ENCODE measurements at places on chromosomes 11 and 22.

DNA sequence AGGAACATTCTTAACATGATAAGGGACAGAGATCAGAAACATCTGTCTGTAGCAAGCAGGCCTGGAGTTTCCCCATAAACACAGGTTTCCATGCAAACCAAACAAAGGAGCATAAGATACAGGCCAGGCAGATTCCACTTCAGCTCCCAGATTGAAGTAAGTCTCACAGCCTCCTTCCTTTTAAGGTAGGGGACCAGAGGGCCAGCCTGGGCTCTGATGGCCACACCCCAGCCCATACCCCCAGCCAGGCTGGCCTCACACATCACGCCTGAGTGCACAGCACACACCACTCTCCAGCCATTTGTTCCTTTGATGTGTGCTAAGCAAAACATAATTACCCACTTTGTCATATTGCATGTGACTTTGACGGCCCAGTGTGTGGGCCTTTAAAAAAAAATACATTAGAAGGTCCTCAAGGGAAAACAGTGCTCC, 518.7 kb downstream of the NTM start:
- no peak for DNase-seq

DNA sequence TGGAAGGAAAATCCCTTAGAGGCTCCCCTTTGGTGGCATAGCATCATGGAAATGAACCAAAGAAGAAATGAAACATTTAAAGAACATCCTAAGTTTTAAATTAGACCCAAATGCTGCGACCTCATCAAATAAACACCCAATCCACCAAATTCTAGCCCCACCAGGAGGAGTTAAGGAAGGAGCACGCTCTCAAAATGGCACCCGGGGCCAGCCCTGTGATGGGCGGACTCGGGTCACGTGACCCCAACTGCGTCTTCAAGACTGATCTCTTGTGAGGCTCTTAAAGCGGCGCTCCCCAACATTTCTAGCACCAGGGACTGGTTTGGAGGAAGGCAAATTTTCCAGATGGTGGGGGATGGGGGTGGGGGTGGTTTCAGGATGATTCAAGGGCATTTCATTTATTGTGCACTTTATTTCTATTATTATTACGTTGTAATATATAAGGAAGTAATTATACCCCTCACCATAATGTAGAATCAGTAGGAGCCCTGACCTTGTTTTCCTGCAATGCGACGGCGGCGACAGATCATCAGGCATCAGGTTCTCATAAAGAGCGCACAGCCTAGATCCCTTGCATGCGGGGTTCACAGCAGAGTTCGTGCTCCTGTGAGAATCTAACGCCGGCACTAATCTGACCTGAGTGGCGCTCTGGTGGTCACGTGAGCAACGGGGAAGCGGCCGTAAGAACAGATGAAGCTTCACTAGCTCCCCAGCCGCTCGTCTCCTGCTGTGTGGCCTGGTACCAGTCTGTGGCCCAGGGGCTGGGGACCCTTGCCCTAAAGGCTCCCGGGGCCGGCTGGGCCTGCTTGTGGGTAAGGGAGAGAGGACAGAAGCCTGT, 90.6 kb upstream of the SLC22A12 start:
- peak; percentile 35 for DNase-seq

- DNase-seq, result no peak
These were observed 983 bp downstream of the NARS2 start for GRCh38 chr11:78573681-78574080.

DNA sequence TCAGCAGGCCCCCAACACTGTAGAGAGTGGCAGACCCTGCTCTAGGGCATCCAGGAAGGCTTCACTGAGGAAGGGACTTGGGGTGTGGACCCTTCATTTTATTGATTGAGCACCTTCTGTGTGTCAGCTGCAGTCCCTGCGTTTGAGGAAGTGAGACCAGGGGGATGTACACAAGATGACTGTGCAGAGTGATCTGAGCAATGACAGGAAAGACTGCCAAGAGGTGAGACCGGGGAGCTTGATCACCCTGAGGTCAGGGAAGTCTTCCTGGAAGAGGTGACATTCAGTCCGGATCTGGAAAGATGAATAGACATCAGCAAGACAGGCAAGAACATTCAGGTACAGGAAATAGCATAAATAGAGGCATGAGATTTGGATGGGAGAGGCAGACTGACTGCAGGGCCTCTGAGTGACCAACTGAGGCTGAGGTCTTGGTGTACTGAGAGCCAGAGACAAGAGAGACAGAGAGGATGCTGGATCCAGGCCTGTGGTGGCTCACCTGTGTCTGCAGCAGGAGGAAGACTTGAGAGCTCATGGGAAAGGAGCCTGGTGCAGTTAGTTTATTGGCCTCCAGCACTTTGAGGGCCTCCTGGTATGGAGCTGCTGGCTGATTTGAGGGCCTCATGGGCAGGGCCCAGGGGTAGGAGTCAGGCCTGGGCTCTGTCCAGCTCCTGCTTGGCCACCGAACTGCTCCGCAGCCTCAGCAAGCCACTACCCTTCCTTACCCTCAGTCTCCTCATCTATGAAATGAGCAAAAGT, 5.2 kb downstream of the DGAT2 start:
- peak; percentile 86 for DNase-seq

Data from suppressor macrophage treated with lipopolysaccharide for 1 hour (primary cell).